Hepatic stellate cell (primary cell): ENCODE measurements at places on chromosomes 11 and 22.

DNA sequence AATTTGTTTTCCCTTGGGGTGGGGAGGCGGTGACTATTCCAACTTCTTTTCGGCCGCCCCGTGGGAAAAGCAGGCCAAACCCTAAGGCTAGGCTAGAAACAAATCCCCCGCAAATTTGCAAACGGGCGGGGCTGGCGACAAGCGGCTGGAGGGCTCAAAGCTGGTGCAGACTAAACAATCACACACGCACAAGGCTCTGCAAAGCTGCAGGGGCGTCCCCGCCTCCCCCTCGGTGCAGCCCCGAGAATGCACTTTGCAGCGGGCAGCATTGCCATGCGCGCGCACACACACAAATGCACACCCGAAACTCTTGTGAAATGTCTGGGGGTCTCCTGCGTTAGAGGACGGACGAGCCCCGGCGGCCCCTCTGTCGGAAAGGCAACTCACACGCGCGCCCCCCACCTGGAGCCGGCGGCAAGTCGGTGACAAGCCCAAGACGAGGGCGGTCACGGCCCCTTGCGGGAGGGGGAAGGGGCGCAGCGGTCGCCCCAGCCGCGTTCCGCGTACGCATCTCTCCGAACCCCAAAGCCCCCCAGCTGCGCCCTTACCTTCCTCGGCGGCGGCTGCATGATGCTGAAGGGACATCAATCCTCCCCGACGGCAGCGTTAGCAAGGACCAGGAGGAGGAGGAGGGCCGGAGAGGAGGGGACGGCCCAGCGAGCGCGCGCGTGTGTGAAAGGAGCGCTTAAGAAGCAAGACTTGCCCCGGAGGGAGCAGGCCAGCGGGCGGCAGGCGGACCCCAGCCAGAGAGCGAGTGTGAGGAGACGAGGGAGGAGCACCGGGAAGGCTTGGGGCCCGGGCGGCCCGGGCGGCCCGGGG lies 600 bp downstream of the FCHSD2 start:
- peak; percentile 76 for DNase-seq

- no peak for DNase-seq
Observed at GRCh38 chr22:49760280-49760629, 67.4 kb downstream of the BRD1 start.

DNA sequence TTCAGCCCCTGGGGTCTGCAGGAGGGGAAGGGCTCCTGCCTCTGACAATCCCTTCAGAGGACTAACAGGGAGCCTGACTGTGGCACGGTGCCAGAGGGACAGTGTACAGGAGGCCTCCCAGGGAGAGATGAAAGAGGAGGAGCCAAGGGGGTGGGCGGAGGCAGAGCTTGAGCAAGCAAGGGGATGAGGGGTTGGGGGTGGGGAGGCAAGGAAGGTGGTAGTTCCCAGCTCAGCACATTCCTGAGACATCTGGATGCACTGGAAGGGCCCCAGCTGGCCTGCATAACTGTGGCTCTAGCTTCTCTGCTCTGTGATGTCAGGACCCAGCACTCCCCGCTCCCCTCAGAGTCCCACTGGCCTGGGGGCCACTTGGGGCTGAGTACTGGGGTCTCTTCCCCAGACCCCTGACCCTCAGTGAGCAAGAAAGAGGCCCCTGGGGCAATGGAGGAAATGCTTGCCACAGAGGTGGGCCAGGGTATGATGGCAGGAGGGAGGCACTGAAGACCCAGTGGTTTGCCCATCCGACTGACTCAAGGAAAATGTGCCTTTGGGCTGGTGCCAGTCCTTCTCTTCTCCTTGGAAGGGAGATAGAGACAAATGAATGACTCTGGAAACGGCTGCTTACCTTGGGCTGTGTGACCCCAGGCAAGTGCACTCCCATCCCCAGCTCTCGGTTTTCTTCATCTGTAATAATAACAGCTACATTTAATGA lies 13.3 kb downstream of the CREB3L1 start:
- peak; percentile 89 for DNase-seq

- DNase-seq = no peak
Observed at GRCh38 chr11:9601876-9602199, 28.4 kb downstream of the WEE1 start.

DNA sequence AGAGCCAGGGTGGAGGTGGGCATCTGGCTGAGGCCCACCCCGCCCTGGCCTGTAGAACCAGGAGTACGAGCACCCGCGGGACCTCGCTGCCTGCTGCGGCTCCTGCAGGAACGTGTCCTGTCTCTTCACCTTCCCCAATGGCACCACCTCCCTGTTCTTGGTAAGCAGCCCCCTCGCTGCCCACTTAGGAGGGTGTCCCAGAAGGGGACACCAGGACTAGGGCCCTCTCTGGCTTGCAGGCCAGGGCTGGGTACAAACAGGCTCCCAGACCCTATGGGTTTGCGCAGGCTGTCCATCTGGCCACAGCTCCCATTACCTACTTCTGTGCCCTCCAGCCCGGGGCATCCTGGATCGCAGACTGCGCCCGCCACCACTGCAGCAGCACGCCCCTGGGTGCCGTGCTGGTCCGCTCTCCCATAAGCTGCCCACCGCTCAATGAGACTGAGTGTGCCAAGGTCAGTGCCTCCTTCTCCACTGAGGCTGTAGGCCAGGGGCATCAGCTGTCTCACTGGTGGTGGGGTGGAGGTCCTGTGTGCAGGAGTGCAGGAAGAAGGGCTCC lies 77.5 kb upstream of the MYOD1 start:
- DNase-seq = no peak

DNA sequence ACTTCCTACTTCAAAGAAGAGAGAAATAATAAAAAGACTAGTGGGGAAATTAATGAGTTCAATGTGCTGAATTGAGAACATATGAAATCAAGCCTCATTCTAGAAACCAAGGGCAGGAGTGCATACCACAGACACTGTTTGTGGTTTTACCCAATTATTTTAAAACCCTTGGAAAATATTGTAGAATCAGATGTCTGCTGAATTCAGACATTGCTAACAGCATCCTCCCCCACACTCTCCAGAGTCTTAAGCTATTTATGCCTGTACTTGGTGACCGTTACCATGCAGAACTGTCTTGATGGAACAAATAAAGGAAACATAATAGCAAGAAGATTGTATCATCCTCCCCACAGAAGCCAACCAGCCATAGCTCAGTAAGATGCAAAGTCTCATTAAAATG lies 850.1 kb downstream of the NTM start:
- DNase-seq = peak; percentile 44

DNA sequence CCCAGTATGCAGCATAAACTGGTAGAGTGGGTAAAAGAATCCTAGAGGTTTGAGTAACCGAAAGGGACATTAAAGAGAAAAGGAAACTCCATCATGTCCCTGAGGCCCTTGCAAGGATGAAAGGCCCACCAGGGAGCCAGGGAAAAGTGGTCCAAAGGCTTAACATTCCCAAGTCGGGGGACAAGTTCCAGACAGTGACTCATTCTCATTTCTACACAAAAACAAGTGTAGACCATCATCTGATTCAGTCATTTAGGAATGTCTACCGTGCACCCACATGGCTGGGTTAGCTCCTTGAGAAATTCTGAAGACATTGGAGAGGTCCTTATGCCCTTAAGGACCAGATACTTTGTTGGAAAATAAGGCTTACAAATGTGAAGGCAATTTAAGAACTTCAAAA lies 4.8 kb upstream of the NOX4 start:
- DNase-seq = peak; percentile 41

- DNase-seq = peak; percentile 94
Observed at GRCh38 chr11:62444236-62444833, 25.5 kb downstream of the SCGB1A1 start.

- DNase-seq = no peak
Observed at GRCh38 chr22:31340360-31340759, 5.8 kb downstream of the PATZ1 start.

DNA sequence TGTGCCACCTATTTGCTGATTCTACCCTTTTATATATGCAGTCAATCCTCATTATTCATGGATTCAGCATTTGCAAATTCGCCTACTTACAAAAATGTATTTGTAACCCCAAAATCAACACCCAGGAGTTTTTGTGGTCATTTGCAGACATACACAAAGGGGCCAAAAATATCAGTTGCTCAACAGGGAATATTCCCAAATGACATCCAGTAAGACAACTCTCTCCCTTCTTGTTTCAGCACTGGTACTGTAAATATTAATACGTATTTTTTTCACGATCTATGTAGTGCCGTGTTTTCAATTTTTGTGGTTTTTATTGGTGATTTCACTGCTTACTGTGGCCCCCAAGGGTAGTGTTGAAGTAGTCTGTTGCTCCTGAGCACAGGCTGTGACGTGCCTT lies 11.8 kb upstream of the CAVIN3 start:
- DNase-seq = no peak

GRCh38 chr11:128517451-128518230 lies 69.7 kb downstream of the ETS1 start:
- no peak for DNase-seq

DNA sequence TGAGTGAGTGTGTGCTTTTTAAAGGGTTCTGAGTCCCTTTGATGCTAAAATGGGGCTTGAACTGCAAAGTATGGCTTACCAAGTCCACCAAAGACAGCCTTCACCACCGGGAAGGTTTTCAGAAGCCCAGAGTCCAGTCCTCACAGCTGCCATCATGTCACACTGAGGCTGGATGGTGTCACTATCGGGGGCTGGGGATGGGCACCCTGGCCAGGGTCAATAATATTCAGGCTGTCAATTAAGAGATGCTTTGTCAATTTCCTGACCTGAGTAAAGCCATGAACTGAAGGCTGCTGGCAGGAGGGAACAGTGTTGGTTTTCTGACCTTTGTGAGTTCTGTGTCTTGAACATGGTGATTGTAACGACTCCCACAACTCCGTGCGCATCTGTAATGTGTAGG lies 373.0 kb upstream of the B3GAT1 start:
- no peak for DNase-seq

DNA sequence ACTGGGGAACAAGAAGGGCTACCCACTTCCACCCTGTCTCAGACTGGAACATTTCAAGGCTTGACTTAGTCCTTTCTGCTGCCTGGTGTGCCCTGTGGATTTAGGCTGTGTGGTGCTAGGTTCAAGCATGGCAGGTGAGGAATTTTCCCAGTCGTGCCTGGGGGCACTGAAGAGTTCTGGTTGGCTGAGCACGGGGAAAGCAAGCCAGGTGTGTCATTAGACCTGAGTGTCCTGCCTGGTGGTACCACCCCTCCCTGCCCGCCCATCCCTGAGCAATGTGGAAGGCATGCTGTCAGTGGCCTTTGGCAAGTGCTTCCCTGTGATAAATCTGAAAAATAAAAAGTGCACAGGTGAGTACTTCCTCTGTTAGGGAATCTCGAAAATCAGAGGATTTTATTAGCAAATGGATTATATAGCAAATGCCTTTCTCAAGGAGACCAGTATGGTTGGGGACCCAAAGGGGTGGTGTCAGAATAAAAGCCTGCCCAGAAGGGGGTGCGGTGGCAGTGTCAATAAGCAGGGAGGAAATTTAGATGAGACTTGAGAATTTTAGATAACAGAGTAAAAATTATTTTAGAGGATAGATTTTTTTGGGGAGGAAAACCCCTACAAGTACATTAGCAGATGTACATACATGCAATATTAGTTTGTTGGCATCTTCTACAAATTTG lies 22.8 kb downstream of the TEAD1 start:
- DNase-seq = no peak
